ENCODE measurements at places on chromosomes 4 and X.

DNA sequence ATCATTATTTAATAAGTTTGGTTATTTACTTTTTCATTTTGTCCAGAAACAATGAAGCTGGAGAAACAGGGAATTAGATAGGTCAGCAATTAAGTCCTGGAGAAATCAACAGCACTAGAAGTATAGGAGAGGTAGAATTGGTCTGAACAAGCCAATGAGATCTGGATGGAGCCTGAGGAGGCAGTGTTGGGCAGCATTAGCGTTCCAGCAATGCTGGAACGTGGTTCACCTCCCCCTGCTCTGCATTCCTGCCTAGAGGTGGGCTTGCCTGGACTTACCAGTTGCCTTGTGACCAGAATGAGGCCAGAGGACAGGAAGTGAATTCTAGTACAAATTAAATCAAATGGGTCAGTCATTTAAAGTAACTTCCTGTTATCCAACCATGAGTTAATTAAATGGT is 4.6 kb downstream of the RASSF6 start:
- DNase-seq = no peak

- no peak for DNase-seq
Measured at GRCh38 chrX:108420481-108420880, 17.7 kb downstream of the COL4A6 start.

- no peak for DNase-seq
Measured at GRCh38 chr4:87029356-87029755, 94.5 kb downstream of the AFF1 start.

DNA sequence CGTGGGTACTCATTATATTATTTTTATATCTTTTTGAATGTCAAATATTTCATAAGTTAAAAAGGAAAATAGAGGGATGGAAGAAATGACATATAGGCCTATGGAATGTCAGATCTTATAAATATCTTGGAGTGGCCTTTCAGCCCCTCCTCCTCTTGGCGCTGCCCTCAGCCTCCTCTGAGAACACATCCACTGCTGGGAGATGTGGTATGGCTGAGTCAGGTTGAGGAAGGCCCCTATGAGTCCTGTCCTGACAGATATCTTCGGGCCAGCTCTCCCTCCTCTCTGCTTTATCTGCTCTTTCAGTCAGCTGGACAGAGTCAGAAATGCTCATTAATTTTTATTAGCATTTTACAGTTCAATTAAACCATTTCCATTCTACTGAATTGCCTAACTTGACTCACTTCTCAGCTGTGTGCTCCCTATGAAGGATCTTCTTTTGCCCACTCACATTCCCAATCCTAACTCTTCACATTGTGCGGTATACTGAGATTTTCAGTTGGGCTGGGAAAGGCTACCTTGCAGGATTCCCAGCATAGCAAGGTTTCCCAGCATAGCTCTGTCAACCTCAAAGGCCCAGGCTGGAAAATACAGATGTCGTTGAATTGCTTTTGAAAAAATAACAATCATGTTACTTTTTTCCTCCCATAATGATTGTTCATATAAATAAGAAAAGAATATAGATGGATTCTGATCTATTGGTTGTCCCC is 128.0 kb downstream of the ARHGEF9 start:
- DNase-seq = no peak
